ENCODE measurements at places on chromosomes 4 and X. TPM values are rescaled to one million over a fixed set of nuclear protein-coding genes. Genes with fewer than 3 reads are reported as not detected.

GRCh38 chrX:1072637-1073377 is 139.6 kb downstream of the CRLF2 start:
- no peaks in the 10 kb centered on the region for H3K4me1 ChIP-seq
- H3K36me3 ChIP-seq, result no peaks in the 10 kb centered on the region
- no peak overlapping the region for H3K4me3 ChIP-seq
- H3K27ac ChIP-seq, result no peak overlapping the region
- H3K27me3 ChIP-seq, result no peaks in the 10 kb centered on the region

PPP2R2C gene
- total RNA-seq, result 8.1 TPM

DNA sequence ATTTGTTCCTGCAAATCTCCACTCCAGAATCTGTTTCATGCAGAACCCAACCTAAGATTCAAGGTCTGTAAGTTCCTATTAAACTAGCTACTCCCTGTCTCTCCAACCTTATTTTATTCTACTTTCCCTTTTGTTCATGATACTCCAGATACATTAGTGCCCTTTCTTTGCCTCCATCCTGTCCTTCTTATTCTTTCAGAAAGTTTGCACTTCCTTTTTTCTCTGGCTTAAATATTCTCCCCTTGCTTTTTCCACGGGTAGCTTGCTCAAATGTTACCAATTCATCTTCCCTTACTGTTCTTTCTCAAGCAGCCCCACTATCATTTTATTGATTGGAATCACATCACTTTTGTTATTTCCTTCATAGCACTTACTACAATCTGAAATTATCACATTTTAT is 72.1 kb downstream of the CAMK2D start:
- no peaks in the 10 kb centered on the region for H3K27me3 ChIP-seq
- no peak for DNase-seq
- no peak overlapping the region for H3K4me3 ChIP-seq
- H3K4me1 ChIP-seq, result peaks cover 84% of the 10 kb centered on the region

GRCh38 chr4:189374176-189374575 is 566.5 kb upstream of the FRG1 start:
- DNase-seq, result no peak
- H3K4me3 ChIP-seq, result no peak overlapping the region
- H3K36me3 ChIP-seq, result no peaks in the 10 kb centered on the region
- no peak overlapping the region for H3K27ac ChIP-seq
- no peaks in the 10 kb centered on the region for H3K4me1 ChIP-seq

IL1RAPL1 gene
- 4.7 TPM for total RNA-seq

DNA sequence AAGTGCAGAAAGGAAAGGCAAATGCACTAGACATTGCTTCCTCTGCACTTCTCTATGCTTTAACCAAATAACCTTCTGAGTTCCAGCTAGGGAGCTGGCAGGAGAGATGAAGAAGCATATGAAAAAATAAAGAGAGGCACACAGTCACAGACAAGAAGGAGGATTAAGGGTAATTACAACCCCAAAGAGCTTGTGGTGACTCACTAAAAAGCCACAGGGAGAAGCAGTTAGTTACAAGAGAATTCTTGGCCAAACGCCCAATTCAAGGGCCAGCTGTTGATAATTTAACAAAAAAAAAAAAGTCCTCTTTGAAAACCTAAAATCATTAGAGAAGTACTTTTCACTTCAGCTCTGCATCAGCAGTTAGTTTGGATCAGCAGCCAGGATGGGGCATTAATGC is 478.0 kb downstream of the KCNIP4 start:
- H3K27ac ChIP-seq, result no peak overlapping the region
- DNase-seq, result no peak
- H3K4me1 ChIP-seq, result no peaks in the 10 kb centered on the region

DNA sequence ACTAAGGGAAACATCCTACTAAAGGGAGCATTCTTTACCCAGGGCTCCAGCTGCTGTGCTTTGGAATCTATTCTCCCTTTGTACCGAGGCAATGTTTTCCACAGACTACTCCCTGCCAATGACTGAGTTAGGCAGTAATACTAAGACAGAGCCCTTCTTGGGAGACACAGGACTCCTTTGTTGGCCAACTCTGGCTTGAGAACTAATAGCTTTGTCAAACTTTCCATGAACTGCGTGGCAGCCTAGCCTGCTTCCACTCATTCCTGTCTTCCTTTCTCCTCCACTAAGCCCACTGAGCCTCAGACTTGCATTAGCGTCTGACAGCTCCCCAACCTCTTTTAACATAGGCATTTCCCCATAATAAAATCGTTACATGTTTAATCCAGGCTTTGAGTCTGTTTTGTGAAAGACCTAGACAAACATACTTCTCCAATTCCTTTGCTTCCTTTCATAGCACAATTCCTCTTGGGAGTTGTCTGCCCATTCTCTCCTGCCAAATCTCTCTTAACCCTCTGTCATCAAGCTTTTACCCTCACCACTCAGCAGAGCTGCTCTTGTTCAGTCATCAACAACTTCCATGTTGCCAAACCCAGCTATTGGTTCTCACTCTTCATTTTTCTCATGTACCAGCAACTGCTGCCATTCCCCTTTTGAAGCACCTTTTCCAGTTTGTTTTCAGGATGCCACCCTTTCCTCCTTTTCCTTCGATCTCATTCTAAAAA is 300.3 kb upstream of the IGFBP7 start:
- peak; percentile 10 for DNase-seq
- no peaks in the 10 kb centered on the region for H3K4me1 ChIP-seq
- H3K36me3 ChIP-seq, result no peaks in the 10 kb centered on the region
- peak overlapping the region; percentile 54 for H3K27ac ChIP-seq
- no peak overlapping the region for H3K4me3 ChIP-seq

DNA sequence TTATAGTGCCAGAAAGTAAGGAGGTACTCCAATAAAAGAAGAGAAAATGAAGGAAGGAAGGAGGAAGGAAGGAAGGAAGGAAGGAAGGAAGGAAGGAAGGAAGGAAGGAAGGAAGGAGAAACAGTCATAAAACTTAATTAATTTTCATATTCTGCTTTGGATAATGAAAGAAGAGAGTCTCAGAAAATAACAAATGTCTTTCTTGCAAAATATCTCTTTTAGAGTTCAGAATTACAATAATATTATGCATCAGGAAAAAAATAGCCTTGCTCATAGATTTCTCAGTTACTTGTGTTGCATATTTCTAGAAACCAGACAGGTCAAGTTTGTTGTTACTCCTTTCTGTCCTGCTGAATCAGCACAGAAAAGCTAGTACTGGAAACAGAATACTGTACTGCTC is 130.1 kb upstream of the DKK2 start:
- no peak overlapping the region for H3K4me3 ChIP-seq
- no peak for DNase-seq
- no peaks in the 10 kb centered on the region for H3K27me3 ChIP-seq
- no peak overlapping the region for H3K27ac ChIP-seq
- H3K36me3 ChIP-seq, result no peaks in the 10 kb centered on the region

RPL9 gene
- 580 TPM for total RNA-seq

- no peaks in the 10 kb centered on the region for H3K4me1 ChIP-seq
- no peaks in the 10 kb centered on the region for H3K27me3 ChIP-seq
- DNase-seq, result no peak
- no peaks in the 10 kb centered on the region for H3K36me3 ChIP-seq
- no peak overlapping the region for H3K4me3 ChIP-seq
Observed at GRCh38 chr4:176014583-176015108, 51.0 kb upstream of the WDR17 start.

PNMA5 gene
- not detected for total RNA-seq

DNA sequence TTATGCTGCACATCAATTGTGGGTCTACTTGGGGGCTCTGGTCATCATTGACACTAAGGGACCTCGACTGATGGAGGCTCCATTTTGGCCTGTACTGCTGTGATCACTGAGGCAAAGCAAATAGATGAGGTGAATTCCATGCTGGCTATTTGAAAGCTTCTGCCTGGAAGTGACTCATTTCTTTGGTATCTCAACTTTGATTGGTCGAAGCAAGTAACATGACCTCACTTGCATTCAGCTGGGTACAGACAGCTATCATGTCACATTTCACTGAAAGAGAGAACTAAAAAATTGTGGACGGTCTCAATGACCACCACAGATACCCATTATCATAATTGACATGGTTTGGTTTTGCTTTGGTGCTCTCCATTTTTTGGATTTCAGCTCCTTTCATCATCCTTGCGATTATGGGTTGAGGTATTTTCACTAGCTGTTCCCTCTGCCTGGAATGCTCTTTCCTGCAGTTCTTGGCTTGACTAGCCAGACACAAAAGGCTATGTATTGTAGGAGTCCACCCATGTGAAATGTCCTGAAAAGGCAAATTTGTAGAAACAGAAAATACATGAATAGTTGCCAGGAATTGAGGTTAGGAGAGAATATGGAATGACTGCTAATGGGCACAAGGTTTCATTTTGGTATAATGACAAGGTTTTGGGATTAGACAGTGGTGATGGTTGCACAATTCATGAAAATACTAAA is 369.2 kb upstream of the LCORL start:
- H3K4me3 ChIP-seq, result no peak overlapping the region
- H3K27me3 ChIP-seq, result no peaks in the 10 kb centered on the region
- no peak overlapping the region for H3K27ac ChIP-seq
- no peaks in the 10 kb centered on the region for H3K4me1 ChIP-seq
- no peak for DNase-seq
- no peaks in the 10 kb centered on the region for H3K36me3 ChIP-seq

- H3K27me3 ChIP-seq, result no peaks in the 10 kb centered on the region
- peak within 1 kb of the TSS; percentile 47 for H3K4me3 ChIP-seq
- no peaks in the 10 kb centered on the region for H3K36me3 ChIP-seq
- peak within 1 kb of the TSS; percentile 89 for H3K27ac ChIP-seq
- DNase-seq, result peak; percentile 43
Observed at GRCh38 chrX:154750301-154751202, at the start of gene GAB3. GAB3 (minus strand) TSS chrX:154751077; CDS start chrX:154751025, 52 bp downstream.

DNA sequence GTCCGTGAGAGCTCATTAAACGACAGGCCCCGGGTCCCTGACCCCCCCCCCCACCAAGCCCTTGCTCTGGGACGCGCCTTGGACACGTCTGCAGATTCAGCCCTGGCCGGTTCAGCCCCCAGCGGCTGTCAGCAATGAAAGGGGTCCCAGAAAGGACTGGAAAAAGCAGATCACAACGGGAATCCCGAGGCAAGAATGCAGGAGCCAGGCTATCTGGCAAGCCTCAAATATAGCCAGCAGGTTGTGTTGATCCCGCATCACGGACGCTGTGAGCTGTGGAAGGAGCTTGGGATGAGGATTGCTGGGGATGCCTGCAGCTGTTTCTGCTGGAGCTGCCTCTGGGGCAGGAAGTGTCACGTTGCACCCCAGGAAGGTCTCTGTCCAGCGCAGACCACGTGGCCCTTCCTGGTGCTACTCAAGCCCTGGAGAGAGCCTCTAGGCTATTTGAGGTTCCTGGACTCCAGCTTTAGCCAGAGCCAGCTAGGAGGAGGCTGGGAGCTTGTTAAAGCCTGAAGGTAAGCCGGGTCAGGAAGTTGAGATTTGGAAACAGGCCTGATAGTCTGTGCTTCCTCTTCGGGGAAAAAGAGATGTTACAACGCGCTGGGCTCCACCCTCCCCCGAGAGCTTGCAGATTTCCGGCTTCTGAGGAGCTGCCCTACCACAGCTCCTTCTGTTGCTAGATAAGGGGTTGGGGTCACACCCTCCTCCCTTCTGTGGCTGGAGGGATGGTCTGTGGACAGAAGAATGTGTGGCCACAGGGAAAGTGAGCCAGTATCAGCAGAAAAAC is 19.3 kb upstream of the CSF2RA start:
- H3K4me1 ChIP-seq, result no peaks in the 10 kb centered on the region
- H3K27me3 ChIP-seq, result no peaks in the 10 kb centered on the region
- no peaks in the 10 kb centered on the region for H3K36me3 ChIP-seq
- DNase-seq, result peak; percentile 70

- no peak for DNase-seq
- H3K27me3 ChIP-seq, result no peaks in the 10 kb centered on the region
- H3K27ac ChIP-seq, result no peak overlapping the region
- no peaks in the 10 kb centered on the region for H3K4me1 ChIP-seq
Observed at GRCh38 chr4:38123555-38123954, 163.4 kb downstream of the PTTG2 start.

Measured in heart left ventricle (tissue), 16 donors.